Fibroblast of the aortic adventitia (primary cell): ENCODE measurements at places on chromosomes 13 and 19.
A peak's percentile ranks its signal among the peaks of the same experiment; 100 is the strongest.

DNA sequence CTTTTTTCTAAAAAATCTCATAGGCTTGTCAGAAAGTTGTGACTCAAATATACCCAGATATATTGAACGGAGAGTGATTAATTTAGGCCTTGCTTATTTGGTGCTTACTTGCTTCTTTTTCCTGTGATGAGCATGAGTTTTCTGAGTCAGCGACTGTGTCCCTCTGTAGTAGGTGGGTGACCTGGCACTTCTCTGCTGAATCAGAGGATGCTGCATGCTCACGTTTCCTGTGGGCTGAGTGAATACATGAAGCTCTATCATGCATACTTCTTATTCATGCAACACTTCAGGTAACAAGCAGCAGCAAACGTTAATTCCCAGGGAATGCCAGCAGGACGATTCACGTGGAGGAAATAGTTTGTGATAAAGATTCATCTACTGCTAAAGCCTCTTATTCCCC is 245.0 kb downstream of the KLF5 start:
- DNase-seq: no peak

DNA sequence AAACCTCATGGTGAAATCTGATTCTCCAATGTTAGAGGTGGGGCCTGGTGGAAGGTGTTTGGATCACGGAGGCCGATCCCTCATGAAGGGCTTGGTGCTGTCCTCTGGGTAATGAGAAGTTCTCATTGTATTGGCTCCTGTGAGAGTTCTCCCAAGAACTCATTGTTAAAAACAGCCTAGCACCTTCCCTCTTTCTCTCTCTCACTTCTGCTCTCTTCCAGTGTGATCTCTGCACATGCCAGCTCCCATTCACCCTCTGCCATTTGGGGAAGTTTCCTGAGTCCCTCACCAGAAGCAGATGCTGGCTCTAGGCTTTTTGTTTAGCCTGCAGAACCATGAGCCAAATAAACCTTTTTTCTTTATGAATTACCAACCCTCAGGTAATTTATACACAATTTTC is 3.1 kb upstream of the SUCLA2 start:
- DNase-seq: no peak

DNA sequence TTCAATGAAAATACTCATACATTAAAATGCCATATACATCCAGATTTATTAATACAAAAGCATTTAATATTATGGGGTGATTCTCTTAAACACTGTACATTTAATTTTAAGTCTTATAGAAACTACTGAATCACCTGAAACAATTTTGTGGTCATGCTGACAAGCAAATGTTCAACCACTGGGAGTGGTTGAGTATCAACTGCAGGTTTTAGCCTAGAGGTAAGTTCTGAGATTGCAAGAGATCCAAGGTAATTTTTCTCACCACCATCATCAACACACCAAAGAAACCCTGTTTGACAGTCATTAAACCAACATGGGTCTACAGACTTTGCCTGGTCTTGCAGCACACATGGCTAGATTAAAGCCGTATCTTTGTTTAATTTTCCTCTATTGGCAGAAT is 196.3 kb downstream of the LHFPL6 start:
- DNase-seq: no peak

DNA sequence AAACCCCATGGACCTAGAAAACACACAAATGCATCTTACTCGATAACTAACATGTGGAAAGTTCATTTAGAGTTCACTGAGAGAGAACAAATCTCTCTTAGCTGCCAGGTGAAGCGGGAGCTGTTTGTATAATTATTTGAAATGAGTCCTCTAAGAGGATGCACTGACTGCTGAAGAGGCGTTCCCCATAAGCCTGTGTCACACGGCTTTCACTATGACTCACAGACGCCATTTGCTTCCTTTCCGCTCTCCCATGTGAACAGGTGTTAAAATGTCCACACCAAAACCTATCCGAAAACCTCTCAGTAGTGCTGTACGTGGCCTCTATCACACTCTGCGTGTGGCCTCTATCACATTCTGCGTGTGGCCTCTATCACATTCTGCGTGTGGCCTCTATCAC is 101.8 kb downstream of the SOX1 start:
- no peak for DNase-seq

DNA sequence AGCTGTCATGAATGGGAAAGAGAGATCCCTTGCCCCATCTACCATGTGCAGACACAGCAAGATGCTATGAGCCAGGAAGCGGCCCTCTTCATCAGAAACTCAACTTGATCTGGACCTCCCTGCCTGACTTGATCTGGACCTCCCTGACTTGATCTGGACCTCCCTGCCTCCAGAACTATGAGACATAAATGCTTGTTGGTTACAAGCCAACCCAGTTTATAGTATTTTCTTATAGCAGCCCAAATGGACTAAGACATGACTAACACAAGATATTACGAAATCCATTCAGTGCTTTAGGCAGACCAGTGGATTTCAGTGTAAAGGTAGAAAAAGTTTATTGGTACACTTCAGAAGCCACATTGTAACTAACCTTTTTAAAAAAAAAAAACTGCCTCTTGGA is 15.6 kb downstream of the PCID2 start:
- DNase-seq: peak; percentile 86

GRCh38 chr19:17778968-17779929 is 15.7 kb upstream of the B3GNT3 start:
- peak; percentile 28 for DNase-seq
